Stimulated activated CD8-positive, alpha-beta memory T cell treated with anti-CD3 and anti-CD28 coated beads, Interleukin-7, amount 100 ng/mL, for 1 hour (primary cell): ENCODE measurements at places on chromosomes 2 and 18.

- DNase-seq = no peak
Observed at GRCh38 chr2:160859096-160859495, 301.1 kb upstream of the TANK start.

DNA sequence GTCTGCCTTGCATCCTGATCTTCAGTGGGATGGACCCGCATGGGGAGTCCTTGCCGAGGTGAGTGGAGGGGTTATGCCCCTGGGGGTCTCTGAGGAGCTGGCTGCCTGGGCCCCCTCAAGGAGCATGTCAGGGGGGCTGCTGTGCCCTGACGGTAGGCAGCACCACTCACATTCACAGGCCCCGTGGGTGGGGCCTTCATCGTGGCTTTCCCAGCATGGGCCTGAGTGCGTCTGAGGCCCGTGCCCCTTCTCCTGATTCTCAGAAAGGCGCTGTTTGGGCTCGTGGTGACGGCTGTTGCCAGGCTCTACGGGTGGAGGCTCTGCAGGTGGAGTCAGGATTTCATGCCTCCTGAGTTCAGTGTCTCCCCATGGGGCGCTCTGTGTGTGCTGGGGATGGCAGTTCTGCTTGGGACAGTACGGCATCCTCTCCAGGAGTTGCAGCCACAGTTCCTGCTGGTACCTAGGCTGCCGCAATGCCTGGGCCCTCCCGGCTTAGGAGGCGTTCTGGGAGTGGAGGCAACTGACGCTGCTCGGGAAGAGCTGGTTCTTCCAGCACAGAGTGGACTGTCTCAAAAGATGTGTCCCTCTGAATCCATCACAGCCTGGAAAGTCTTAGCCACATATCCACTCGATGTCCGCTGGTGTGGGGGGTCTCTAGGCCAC lies 57.3 kb downstream of the NTSR2 start:
- DNase-seq = no peak

DNA sequence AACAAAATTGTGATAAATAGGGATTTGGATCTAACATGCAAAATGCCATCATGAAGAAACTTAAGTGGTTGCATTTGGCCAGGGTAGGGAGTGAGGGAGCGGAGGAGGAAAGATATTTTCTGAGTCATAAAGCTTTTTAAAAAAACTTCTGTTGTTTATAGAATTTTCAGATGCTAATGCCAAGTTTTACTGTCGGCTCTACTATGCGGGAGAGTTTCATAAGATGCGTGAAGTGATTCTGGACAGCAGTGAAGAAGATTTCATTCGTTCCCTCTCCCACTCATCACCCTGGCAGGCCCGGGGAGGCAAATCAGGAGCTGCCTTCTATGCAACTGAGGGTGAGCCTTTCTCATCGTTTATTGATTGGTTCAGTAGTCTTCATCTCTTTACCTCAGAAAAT lies 56.0 kb upstream of the PTH2R start:
- no peak for DNase-seq

DNA sequence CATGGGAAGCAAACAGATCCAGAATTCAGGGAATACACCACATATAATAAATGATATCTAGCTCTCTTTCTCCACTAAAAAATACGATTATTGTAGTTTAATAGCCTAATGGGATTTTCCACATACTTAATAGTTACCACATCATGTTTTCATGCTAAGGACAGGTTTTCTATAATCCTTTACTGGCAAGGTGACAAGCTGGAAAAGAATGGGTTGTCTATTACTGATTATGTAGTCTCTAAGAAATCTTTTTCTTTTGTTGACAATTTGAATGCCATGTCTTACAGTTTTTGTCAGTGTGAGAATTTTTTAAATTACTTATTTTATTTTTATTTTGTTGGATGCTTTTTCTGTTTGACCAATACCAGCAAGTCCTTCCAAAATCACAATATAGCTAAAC lies 177.8 kb downstream of the GALNT13 start:
- DNase-seq = no peak

DNA sequence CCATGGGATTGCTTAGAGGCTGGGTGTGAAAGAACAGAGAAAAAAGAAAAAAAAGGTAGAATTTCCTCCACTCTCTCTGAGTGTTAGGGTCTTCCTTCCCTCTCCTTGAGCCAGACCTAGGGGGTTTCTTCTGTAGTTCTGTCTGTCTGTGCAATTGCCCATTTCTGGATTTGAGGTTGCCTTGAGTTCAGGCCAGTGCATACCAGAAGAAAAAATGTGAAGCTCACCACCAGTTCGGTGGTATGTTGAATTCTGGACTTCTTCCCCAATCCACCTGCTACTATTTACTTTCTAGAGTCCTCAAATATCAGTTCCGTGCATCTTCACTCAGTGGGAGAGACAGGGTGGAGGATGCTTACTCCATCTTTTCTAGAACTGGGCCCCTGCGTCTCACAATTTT lies 15.3 kb upstream of the SELENOI start:
- DNase-seq = no peak
